ENCODE measurements at places on chromosomes 5 and 9.

GRCh38 chr5:105639068-105639467, 2031.7 kb downstream of the EFNA5 start:
- DNase-seq, result no peak

DNA sequence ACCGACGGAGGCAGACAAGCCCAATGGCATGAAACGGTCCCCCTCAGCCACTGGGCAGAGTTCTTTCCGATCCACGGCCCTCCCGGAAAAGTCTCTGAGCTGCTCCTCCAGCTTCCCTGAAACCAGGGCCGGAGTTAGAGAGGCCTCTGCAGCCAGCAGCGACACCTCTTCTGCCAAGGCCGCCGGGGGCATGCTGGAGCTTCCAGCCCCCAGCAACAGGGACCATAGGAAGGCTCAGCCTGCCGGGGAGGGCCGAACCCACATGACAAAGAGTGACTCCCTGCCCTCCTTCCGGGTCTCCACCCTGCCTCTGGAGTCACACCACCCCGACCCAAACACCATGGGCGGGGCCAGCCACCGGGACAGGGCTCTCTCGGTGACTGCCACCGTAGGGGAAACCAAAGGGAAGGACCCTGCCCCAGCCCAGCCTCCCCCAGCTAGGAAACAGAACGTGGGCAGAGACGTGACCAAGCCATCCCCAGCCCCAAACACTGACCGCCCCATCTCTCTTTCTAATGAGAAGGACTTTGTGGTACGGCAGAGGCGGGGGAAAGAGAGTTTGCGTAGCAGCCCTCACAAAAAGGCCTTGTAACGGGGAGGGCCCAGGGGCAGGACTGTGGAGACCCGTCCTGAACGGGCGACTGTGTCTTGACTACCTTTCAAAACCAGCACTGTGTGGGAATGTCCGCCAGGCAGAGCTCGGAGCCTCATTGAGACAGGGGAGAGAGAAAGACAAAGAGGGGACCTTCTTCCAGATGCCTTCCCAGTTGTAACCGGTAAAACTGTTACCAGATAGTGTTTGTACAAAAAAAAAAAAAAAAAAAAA, 29.9 kb downstream of the CD180 start:
- no peak for DNase-seq

DNA sequence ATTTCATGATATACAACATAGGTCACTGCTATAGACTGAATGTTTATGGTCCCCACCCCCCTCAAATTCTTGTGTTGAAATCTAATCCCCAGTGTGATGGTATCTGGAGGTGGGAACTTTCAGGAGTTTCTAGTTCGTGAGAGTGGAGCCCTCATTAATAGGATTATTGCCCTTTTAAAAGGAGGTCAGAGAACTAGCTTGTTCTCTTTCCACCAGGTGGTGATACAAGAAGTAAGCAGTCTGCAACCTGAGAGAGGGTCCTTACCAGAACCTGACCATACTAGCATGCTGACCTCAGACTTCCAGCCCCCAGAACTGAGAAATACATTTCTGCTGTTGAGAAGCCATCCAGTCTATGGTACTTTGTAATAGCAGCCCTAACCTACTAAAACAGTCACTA, 33.3 kb downstream of the TMEM161B start:
- no peak for DNase-seq

DNA sequence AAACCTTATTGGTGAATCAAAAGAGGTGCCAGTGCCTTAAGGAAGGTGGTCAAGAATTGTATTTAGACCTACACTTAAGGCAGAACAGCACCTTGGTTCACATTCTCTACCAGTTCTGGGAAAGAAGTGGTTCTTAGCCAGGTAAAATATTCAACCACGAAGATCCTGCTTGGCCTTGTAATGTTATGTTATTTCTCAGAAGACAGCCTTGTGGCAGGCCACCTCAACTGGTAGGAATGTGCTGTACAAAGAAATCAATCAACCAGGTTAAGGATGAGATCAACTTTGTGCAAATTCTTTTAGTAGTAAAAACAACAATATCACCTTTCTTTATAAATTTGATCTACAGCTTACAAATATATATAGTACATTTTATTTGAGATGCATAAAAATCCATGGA, 246.8 kb downstream of the ARRDC3 start:
- no peak for DNase-seq

GRCh38 chr9:114392749-114393112, 4.9 kb upstream of the AKNA start:
- no peak for DNase-seq

DNA sequence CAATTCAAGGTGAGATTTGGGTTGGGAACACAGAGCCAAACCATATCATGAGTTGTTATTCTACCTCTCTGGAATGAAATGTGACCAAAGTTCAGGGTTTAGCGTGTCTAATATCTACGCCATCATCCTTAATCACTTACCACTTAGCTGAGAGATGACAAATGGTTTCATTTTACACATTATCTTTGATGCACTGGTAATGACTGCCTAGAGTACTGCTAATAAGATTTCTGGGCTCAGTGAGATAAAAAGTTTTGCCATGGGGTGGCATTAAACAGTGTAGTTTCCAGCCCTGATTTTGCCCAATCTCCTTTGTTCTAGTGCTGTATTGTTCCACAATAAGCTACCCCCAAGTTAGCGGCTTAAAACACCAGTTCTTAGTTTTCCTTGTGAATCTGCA, 367.2 kb downstream of the MLLT3 start:
- DNase-seq, result no peak

GRCh38 chr5:14980698-14981097, 109.1 kb upstream of the ANKH start:
- no peak for DNase-seq

- DNase-seq, result no peak
Observed at GRCh38 chr9:16619402-16619801, 251.1 kb downstream of the BNC2 start.

DNA sequence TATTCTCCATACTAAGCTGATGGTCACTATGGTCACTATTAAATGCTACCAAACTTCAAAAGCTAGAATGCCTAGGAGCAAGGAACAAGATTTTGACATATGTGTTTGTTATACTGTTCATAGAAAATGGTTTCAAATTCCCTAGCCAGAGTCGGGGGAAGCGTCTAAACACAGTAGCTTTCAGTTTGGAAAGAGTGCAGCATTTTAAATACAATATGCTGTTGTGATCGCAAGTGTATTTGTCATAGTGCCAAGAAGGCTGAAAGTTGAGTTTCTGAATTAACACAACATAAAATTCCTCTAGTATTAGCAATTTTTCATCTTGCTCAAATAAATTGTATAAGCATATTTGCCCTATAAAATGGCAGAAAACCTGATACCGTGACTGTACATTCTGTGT, 280.4 kb downstream of the ZNF608 start:
- no peak for DNase-seq

GRCh38 chr5:173968154-173968797, 20.7 kb upstream of the C5orf47 start:
- no peak for DNase-seq

DNA sequence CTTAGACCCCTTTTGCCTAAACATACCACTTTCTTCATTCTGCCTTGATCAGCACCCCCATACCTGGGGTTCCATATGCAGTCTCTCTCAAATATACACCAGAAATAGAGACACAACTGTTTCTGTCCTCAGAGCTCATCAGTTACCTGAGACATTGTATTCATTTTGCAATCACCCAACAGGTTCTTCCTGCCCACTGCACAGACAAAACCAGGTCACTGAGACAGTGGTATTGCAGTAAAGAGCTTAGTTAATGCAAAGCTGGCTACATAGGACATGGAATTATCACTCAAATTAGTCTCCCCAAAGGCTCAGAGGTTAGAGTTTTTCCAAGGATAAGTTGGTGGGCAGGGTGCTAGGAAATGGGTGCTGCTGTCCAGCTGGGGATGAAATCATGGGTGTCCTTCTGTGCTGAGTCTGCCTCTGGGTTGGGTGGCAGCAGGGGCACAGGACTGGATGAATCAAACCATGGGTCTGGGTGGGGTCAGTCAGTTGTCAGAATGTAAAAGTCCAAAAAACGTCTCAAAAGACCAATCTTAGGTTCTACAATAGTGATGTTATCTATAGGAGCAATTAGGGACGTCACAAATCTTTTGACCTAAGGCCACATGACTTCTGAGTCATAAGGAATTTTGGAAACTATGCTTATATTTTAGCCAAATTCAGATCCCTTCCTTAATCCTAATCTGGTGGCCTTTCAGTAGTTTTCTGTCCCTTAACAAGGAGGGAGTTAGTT, 41.0 kb downstream of the KCNV2 start:
- DNase-seq, result no peak

GRCh38 chr5:31113101-31113500, 80.4 kb upstream of the CDH6 start:
- DNase-seq, result no peak

GRCh38 chr9:121744002-121744686, 92.7 kb downstream of the DAB2IP start:
- no peak for DNase-seq

- no peak for DNase-seq
Observed at GRCh38 chr5:150154618-150155128, 972 bp downstream of the PDGFRB start.

GRCh38 chr5:95731571-95732554, 727 bp downstream of the RHOBTB3 start:
- DNase-seq, result no peak

DNA sequence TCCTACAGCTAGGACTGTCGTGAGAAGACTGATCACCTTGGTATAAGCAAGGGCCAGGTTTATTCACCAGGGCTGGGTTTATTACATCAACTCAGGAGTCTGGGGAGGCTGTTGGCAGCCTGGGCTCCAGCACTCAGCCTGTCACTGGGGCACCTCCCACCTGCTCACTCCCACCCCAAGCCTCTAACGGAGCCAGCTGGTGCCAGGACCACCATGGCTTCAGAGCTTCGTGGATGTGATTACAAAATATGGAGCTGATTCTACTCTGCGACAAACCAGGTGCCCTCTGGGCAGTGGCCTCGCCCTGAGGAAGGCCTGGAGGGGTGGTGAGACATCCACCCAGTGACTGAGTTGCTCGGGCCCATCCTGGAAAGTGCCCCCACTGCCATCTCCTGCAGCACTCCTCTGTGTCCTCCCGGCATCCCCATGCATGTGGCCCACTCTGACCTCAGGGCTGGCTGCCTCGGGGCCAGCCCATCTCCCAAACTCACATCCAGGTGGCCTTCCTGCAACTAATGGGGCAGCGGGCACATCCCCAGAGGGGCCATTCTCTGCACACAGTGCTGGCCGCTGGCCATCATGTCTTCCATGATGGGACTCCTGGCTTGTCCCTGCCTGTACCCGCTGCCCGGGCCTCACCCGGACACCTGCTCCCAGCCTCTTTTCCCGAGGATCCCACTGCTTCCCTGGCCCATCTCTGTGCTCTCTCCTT, 49.6 kb downstream of the SECISBP2 start:
- DNase-seq, result no peak

GRCh38 chr5:432201-432927, 10.6 kb upstream of the EXOC3 start:
- no peak for DNase-seq

- DNase-seq, result peak; percentile 93
Observed at GRCh38 chr5:149485655-149486615, 65.3 kb downstream of the CSNK1A1 start.

- no peak for DNase-seq
Observed at GRCh38 chr5:68452286-68452685, 236.7 kb downstream of the PIK3R1 start.

DNA sequence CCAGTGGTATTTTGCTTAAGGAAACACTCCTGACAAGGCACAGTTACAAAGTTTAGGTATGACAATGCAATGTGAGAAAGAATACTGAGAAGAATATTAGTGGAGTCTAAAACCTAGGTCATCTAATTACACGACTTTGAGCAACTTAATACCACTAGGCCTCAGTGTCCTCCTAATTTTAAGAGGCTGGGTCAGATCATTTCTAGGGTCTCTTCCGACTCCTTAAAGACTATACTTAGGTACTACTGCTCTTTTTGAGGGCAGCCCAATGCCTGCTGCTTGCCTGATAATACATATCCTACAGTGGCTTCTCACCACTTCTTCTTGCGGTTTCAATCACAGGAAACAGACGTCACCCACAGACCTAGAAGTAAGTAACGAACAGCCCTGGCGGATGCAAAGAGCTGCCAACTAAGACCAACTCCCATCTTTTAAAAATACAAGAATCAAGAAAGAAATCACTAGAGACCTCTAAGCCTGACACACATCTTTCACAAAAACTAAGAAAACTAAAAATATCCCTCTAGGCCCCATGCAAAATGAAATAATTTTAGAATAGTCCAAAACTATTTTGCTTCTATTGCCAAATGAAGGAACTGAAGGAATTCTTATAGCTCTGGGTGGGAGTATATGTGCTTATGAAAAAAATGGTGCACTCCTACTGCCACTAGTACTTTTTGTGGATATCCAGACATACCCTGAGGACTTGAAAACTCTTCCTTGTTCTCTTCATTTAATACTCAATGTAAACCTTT, 13.1 kb downstream of the DIAPH1 start:
- no peak for DNase-seq

GRCh38 chr9:14351221-14351836, 37.4 kb upstream of the NFIB start:
- DNase-seq, result no peak

- no peak for DNase-seq
Observed at GRCh38 chr9:85483208-85483607, 258.5 kb downstream of the AGTPBP1 start.

GRCh38 chr5:102421647-102422046, 77.2 kb downstream of the SLCO6A1 start:
- no peak for DNase-seq

DNA sequence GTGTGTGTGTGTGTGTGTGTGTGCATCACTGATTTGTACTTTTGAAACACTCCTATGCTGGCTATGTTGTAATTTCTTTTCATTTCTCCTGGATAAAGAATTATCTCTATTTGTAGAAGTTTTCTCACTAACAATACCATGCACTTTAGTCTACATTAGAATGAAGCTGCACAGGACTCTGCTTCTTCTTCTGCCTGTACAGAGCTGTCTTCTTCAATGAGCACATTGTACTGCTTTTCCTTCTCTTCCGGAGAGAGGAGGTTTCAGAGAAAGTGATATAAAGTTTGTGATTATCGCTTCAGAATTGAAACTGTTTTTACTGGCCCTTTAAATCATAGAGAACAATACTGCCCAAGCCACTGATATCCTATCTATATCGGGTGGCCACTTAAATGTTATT, 677.0 kb downstream of the NR2F1-AS1 start:
- DNase-seq, result no peak

GRCh38 chr9:78781681-78782080, 484.8 kb downstream of the PSAT1 start:
- no peak for DNase-seq

GRCh38 chr5:127812570-127812969, 109.4 kb downstream of the CCDC192 start:
- DNase-seq, result no peak
